Dermis blood vessel endothelial cell (primary cell): ENCODE measurements at places on chromosomes 5 and 9. TPM values are rescaled to one million over a fixed set of nuclear protein-coding genes. Genes with fewer than 3 reads are reported as not detected.

RNF180 gene
- 3.2 and 6.1 TPM in 2 replicates for total RNA-seq

SPOCK1 gene
- total RNA-seq: 1.0 and 7.0 TPM in 2 replicates

ABLIM3 gene
- total RNA-seq: 29.8 and 41.3 TPM in 2 replicates

LCN12 gene
- total RNA-seq: not detected in 2 replicates

NXNL2 gene
- total RNA-seq: 0.28 TPM in 1 of 2 replicates, not detected in the other

PPP3R2 gene
- not detected in 2 replicates for total RNA-seq

KLHL9 gene
- total RNA-seq: 44.2 and 45.3 TPM in 2 replicates

TMEM171 gene
- total RNA-seq: 1.0 and 1.9 TPM in 2 replicates

SSNA1 gene
- total RNA-seq: 112 and 128 TPM in 2 replicates

PRELID2 gene
- 22.2 and 27.9 TPM in 2 replicates for total RNA-seq

IFNA7 gene
- total RNA-seq: not detected in 2 replicates

CNTFR gene
- not detected in 2 replicates for total RNA-seq

MZB1 gene
- 0.14 TPM in 1 of 2 replicates, not detected in the other for total RNA-seq

DIRAS2 gene
- total RNA-seq: 0.34 and 1.0 TPM in 2 replicates
